Amygdala (tissue), 56 donors: ENCODE measurements at places on chromosomes 13 and 19.

GRCh38 chr13:37997641-37998040 lies 128.1 kb upstream of the TRPC4 start:
- no peak for DNase-seq

- no peak for DNase-seq
Measured at GRCh38 chr19:35898499-35898809, 1.9 kb downstream of the NFKBID start.

DNA sequence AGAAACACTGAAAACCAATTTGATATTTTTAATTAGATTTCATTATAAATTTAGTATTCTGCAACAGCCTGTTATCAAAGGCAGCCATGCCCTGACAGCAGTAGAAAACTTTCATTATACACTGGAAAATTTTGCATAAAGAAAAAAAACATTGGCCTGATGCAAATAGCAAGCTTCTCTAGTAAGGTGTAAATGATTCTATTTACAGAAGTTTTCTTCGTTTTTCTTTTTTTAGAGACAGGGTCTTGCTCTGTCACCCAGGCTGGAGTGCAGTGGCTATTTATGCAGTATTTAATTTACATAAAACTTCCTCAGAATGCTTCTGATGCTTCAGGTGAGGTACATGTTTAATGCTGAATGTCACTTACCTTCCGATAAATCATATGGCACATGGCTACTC lies 67.0 kb downstream of the ABCC4 start:
- no peak for DNase-seq

GRCh38 chr19:45417151-45417550 lies 6.6 kb downstream of the ERCC1 start:
- DNase-seq, result no peak
